ENCODE measurements at places on chromosomes 4 and X.

DNA sequence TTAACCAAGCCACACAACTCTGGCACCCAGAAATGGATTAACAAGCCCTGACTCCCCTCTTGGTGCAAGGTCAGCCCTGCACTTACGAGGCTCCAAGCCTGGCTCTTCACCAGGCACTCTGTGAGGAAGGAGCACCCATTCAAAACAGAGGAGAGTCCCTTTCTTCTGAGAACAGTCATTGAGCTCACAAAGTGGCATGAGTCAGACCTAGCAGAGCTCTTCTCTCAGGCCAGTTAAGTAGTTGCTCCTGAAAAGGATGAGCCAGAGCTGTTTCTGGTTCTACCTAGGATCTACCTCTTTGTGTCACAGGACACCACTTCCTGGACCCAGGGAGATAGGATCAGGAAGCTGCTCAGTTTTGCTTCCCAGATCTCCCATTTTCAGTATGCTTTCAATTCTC is 48.2 kb downstream of the EVC2 start:
- no peak for DNase-seq

- DNase-seq, result no peak
Measured at GRCh38 chr4:130143656-130144055, 1047.7 kb downstream of the C4orf33 start.

- DNase-seq, result no peak
Measured at GRCh38 chr4:72205298-72205697, 173.5 kb downstream of the NPFFR2 start.

DNA sequence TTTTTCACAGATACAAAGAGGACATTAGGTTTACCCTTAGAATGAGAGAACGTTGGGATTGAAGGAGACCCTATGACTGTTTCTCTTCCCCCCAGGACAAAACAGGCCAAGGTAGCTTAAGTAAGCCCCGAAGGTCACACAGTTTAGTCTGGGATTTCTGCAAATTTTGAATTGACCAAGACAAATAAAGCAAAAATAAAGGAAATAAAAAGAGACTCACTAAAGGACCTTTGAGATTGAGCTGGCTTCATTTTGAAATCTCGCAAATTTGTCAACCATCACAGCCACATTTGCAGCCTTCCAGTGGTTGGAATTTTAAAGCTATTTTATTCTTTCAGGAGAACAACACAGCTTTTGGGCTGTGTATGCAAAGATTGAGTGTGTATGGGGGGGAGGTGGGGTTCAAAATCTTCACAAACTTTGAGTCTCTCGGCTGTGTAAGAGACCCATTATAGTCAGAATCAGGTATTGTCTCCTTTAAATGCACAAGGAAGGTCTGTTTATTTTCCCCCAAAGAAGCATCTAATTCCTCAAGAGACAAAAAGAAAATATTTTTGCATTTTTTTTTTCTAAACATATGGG is 4.2 kb downstream of the TMSB4X start:
- no peak for DNase-seq

DNA sequence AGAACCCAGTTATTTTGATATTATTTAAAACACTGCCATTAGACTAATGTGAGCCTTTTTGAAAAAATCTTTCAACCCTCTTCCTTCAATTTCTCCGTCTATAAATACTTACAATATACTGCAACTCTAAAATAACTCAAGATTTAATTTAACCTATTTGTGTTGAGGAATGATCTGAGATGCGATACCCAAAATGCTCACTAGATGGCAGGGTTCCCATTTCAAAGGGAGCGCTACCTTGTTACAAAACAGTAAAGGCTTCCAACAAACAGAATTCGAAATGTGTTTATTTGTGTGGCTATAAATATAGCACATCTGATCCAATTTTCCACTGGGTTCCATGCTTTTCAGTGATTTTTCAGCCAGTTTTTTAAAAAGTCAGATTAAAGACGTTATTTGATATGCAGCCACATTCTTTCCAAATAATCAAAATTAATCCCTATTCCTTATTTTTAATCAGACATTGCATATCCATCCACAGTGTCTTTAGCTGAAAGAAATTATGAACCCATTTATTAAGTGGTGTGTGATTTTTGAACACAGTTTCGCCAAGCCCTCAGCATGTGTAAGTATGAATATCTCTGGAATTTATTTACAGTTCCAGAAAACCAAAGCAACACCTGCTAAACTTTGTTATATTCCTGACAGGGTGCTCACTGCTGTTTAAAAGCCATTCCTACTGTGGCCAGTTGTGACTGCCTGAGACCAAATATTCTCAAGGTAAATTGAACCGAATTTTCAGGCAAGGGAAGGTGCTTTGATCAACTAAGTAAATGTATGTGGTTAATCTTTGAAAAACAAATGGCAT is 668.0 kb upstream of the LCORL start:
- no peak for DNase-seq

- no peak for DNase-seq
Measured at GRCh38 chr4:145583191-145584055, 35.8 kb upstream of the MMAA start.

DNA sequence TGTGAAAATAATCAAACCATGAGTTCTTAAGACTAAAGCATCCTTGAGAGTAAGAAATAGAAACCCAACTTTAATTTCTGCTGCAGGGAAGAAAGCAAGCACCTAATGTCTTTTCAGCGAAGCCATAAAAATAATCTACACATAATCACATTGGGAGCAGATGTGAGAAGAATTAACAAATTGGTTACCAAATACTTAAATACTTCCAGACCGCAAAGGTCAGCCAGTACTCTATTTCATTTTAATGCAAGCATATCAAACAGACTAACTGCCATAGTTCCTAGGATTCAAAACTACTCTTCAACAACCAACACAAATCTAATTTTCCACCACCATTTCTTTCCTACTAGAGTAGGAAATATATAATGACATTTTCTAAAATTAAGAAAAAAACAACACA is 144.8 kb upstream of the SLIT2 start:
- DNase-seq, result no peak

- DNase-seq, result no peak
Measured at GRCh38 chr4:25811374-25811690, 51.5 kb downstream of the SEL1L3 start.

DNA sequence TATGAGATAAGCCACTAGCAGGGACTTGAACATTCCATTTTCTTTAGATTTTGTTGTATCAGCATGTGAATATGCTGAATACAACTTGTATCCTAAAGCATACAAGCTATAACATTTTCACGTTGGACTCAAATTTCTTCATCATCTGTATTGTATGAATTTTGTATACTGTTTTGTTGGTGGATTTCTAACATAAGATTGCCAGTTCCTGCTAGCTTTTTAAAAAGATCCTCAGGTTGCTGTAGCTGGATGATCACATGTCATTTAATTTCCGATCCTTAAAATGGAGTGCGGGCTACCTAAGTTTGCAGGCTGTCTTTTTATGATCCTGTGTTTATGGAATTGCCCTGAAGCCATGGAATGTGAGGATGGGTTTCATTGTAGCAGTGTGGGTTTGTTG is 6.9 kb downstream of the PDLIM5 start:
- DNase-seq, result no peak

Measured in cerebellar nuclear complex (tissue), 1 donor.